T-helper 1 cell treated with Interleukin-12 subunit alpha and Interleukin-12 subunit beta and Interleukin-4 antibody, amounts not matched to agents 30 ng/mL and 1 ng/mL, for 36 hours (primary cell): ENCODE measurements at places on chromosomes 4 and X. TPM values are rescaled to one million over a fixed set of nuclear protein-coding genes. Genes with fewer than 3 reads are reported as not detected.

The NPFFR2 gene
- not detected in 2 replicates for total RNA-seq

The GAGE1 gene
- not detected in 2 replicates for total RNA-seq

The MAGEB1 gene
- not detected in 2 replicates for total RNA-seq

The TRIM60 gene
- not detected in 2 replicates for total RNA-seq

The IGSF1 gene
- not detected in 2 replicates for total RNA-seq

The CFI gene
- not detected in 2 replicates for total RNA-seq

The FATE1 gene
- not detected in 2 replicates for total RNA-seq

The UGT2B15 gene
- total RNA-seq, result not detected in 2 replicates

The ATP8A1 gene
- total RNA-seq, result 22.6 and 22.9 TPM in 2 replicates
